Activated CD4-positive, alpha-beta T cell treated with anti-CD3 and anti-CD28 coated beads, Interleukin-2, amount 10 ng/mL, durations not matched to agents 7 days and 5 days (primary cell): ENCODE measurements at places on chromosomes 5 and 9.
A peak's percentile ranks its signal among the peaks of the same experiment; 100 is the strongest.

DNA sequence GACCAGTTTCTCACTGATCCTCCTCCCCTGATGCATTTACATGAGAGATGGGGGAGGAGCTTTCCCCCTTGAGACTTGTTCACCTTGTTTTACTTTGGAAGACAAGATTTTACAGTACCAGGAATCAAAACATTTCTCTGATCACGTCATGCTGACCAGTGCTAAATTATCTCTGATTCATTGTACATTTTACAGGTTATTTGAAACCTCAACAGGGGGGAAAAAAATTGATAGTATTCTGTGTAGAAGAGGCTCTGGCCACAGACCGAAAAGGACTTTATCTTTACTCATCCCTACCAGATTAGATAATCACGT lies 133.9 kb downstream of the GRIA1 start:
- no peak for DNase-seq

DNA sequence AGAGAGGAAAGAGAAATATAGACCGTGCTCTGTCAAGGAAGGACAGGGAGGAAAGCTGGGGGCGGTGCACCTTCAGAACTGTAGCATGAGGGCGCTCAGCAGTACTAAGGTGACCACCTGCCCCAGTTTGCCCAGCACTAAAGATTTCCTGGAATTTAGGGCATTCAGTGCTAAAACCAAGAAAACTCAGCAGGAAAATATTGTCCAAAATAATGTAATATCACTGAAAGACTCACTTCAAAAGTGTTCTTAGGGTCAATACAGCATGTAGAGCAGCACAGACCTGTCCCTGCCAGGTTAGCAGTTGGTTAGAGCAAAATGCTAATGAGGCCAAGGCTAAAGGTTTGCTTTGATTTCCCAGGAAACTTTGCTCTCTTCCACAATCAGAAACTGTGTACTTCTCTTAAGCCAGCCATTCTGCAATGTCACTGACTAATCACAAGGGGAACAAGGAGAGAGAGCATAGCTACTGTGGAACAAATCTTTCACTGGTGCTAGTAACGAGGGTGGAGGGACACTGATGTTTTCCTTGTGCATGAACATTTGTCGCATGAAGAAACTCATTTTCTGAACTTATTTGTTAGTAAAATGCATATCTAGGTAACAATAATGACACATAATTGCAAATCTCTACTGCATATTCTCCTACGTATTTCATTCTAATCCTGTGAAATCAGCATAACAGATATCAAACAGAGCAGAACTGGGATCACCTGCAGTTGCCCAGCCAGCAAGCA lies 53.0 kb upstream of the GRAMD2B start:
- DNase-seq = no peak

DNA sequence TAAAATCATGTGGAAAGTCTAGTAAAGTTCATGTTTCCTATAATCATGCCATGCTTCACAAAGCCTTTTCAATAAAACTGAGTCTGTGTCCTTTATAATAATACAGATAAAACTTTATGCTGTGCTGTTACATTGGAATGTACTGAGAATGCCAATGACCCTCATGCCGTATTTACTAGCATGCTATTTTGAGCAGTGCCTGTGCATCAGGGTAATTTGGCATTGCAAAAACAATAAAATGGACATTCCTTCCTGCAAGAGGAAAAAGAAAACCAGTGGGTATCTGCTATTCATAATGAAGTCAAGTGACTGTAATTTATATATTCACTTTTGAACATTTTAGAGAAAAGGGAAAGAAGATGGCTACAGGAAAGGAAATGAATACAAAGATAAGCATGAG lies 159.0 kb downstream of the PBX3 start:
- DNase-seq = no peak

DNA sequence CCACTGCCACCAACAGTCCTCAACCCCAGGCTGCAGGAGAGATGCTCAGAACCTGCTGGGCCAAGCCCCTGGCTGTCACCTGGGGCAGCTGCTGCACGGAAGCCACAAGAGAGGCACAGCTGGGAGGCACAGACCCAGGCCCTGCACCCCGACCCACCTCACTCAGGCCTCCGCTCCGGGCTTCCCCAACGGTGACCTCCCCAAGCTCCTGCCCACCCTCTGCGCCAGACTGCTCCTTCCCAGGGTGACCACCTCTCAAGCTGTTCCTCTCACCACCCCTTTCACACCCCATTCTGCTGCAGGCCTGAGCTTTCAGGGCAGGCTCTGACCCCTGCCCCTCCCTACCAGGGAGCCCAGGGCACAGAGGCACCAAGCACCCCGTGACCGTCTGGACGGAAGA lies 33.0 kb downstream of the VAV2 start:
- DNase-seq = no peak

DNA sequence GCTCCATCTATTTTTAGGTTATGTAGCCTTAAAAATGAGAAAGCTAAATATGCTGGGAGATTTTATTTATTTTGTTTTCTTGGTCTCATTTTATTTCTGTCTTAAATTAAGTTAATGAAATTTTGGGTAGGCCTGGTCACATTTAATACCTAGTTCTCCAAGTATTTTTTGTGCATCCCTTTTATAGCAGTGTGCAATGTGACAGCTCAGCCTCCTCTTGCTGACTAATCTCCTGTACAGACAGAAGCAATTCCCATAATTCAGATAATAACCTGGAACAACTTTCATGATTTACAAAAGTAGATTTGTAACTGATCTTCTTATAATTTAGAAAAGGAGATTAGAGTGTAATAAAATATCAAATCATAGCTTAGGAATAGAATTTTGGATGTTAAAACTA lies 403.9 kb downstream of the ADGRV1 start:
- no peak for DNase-seq

- no peak for DNase-seq
Measured at GRCh38 chr9:115964710-115965347, 188.8 kb upstream of the PAPPA start.

GRCh38 chr9:32378993-32379729 lies 5.3 kb upstream of the ACO1 start:
- DNase-seq = peak; percentile 80

DNA sequence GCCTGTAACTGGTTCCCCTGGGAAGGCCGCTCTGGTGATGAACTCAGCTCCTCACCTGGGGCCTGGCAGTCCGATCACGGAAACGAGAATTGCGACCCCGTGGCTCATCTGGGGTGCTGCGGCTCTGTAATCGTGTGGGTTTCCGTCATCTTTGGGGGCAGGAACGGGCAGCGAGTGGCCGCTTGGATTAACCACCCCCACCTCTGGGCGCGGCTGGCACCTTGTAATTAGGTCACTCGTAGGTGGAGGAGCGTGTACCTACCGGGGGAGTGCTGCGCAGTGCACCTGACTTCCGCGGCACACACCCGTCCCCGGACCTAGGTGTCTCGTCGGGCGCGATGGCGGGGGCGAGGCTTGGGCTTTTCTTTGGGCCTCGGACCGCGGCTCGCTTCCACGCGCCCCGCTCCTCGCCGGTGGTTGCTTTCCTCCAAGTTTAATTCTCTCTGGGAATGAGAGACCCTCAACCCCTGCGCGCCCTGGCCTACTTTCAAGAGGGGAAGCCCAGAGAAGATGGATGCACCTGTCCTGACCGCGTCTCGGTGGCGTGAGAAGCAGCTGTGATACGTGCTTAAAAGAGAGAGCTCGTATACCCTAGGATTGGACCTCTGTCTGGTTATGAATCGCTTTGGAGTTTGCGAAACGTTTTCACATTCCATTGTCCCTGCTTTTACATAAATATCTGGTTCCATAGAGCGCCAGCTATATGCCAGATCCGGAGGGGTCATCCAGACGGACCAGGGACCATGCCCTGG lies 744 bp upstream of the PPP2CA start:
- DNase-seq = no peak

GRCh38 chr5:132222649-132223038 lies 5.0 kb downstream of the P4HA2 start:
- no peak for DNase-seq

DNA sequence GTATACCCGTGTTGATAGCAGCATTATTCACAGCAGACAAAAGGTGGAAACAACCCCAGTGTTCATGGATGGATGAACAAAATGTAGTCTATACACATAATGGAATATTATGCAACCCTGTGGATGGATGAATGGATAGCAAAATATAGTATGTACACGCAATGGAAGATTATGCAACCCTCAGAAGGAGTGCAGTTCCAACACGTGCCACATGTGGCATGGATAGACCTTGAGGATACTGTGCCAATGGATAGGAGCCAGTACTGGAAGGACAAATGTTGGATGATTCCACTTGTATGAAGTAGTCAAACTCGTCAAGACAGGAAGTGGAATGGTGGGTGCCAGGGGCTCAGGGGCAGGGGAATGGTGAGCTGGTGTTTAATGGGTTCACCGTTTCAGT lies 44.9 kb downstream of the PLEKHG4B start:
- no peak for DNase-seq

GRCh38 chr9:38126730-38127129 lies 57.7 kb upstream of the SHB start:
- no peak for DNase-seq

DNA sequence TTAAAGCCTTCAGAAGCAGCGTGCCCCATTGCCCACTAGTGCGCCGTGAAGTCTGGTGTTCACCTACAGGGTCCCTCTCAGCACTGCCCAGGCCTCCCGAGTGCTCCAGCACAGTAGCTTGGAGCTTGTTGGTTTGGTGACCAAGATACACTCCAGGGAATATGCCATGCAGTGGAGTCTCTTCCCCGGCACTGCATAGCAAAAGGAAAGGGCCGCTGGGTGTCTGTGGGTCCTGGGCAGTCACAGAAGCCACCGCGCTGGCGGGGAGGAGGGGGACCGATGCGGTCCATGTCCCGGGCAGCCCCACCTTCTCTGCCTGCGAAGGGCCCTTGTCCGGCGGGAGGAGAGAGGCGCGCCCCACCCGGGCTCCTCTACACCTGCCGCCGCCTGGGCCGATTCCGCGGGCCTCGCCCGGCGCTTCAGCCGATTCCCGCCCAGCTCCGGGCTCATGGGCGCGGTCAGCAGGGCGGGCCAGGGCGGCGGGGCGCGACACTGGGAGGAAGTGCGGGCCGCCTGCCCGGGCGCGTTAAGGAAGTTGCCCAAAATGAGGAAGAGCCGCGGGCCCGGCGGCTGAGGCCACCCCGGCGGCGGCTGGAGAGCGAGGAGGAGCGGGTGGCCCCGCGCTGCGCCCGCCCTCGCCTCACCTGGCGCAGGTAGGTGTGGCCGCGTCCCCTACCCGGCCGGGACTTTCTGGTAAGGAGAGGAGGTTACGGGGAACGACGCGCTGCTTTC lies at the start of gene SYK:
Gene SYK (plus strand): TSS at position 579 of the 732 bp plus-strand sequence. CDS start 42,080 bp downstream, outside the sequence.
- no peak for DNase-seq

DNA sequence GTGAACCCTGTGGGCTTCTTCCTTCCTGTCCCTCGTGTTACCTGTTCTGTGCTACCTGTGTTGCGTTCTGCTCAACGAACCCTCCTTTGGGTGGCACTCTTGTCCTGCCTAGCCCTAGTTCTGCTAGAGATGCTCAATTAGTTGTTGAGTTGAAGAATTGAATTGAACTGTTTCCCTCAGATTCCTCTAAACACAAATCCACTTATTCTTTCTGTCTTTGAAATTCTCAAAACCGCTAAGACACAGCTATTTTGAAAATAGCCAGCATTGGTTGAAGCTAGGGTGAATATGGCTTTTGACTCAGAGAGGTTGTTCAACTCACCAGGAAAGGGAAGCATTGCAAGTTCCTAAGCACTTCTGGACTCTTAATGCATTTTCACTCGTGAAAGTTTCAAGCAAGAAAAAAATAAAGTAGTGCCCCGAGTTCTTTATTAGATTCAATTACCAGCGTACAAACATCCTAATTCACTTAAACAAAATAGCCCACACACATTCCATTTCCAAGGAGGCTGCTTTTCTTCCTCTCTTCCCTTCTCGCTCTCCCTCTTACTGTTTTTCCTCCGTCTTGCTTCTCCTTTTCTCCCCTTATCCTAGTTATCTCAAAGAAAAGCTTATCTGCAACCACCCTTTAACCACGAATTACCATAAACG lies 642 bp upstream of the ITGA1 start:
- peak; percentile 42 for DNase-seq

DNA sequence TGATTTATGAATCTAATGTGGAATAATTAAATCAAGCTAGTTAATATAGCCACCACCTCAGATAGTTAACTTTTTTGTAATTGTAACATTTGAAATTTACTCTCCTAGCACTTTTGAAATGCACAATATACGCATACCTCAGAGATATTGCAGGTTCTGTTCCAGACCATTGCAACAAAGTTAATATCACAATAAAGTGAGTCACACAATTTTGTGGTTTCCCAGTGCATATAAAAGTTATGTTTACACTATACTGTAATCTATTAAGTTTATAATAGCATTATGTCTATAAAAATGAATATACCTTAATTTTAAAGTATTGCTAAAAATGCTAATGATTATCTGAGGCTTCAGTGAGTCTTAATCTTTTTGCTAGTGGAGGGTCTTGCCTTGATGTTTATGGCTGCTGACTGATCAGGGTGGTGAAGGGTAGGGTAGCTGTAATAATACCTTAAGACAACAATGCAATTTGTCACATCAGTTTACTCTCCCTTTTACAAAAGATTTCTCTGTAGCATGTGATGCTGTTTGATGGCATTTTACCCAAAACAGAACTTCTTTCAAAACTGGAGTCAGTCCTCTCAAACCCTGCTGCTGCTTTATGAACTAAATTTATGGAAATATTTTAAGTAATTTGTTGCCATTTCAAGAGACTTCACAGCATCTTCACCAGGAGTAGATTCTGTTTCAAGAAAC lies 235.1 kb upstream of the ADAMTSL1 start:
- DNase-seq = no peak

- DNase-seq = no peak
Measured at GRCh38 chr5:160377651-160378050, 7.2 kb upstream of the C1QTNF2 start.

- DNase-seq = no peak
Measured at GRCh38 chr5:171867786-171868185, 82.2 kb downstream of the SMIM23 start.

DNA sequence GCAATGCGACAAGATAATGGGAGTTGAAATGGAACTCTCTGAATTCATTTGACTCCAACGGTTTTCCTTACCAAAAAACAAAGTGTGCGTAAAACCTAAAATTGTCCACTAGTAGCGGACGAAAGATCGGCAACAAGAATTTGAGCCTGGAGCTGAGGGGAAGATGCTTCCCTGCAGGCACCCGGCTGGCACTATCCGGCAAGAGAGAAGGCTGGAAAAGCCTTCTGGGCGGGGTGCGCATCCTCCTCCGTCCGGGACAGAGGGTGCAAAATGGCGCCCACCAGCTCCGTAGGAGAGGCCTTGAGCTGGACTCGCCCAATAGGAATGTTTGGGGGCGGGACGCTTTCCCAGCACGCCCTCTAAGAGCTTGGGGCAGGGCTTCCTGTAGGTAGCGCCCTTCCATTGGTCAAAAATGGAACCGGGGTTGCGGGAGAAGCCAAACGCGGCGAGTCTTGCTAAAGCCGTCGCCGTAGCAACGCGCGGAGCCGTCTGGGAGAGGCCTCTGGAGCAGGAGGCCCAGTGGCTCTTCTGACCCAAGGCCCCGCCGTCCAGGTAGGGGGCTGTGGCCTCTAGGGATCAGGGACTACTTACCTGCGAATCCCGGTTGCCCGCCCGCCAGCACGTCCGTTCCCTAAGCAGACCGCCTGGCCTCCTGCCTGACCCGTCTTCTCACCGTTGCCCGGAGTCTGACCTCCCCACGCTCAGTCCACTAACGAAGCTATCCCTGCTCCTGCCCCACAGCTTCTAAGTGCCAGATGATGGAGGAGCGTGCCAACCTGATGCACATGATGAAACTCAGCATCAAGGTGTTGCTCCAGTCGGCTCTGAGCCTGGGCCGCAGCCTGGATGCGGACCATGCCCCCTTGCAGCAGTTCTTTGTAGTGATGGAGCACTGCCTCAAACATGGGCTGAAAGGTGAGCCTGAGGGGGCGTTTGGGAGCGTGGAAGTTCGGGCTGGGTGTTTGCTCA lies 9.2 kb downstream of the RUFY1 start:
- DNase-seq = peak; percentile 97
